ENCODE measurements at places on chromosomes 4 and X.

DNA sequence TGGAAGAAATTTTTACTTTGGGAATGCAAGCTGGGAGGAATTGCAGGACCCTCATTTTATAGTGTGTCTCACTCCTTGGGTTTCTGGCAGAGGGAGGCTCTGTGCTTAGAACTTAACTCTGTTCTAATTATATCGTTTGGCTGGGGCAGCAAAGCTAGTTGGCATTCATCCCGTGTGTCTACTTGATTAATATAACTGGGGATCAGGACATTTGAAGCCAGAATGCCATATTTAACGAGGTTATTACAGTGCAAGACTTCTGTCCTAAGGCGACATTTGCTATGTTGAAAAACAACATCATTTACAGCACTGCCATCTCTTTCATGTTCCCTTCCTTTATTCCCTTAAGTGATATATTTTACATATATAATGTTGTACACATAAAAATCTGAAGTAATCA, 179.1 kb upstream of the TBC1D9 start:
- no peak for DNase-seq

DNA sequence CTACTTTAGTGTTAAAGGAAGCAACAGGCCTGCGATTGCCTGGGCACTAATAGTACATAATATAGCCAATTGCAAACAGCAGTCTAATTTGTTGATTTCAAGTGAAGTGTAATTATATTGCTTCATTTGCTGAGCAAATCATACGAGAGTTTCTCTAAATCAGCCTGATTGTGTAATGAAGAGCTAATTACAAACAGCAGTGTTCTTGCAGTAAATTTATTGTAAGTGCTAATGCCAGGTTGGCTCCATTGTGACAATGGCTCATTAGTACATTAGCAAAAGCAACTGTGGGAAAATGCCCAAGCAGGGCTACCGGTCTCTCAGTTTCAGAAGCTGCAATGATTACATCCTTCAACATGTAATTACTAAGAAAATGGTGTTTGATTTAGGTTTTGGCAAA, 591.5 kb downstream of the GALNTL6 start:
- no peak for DNase-seq

DNA sequence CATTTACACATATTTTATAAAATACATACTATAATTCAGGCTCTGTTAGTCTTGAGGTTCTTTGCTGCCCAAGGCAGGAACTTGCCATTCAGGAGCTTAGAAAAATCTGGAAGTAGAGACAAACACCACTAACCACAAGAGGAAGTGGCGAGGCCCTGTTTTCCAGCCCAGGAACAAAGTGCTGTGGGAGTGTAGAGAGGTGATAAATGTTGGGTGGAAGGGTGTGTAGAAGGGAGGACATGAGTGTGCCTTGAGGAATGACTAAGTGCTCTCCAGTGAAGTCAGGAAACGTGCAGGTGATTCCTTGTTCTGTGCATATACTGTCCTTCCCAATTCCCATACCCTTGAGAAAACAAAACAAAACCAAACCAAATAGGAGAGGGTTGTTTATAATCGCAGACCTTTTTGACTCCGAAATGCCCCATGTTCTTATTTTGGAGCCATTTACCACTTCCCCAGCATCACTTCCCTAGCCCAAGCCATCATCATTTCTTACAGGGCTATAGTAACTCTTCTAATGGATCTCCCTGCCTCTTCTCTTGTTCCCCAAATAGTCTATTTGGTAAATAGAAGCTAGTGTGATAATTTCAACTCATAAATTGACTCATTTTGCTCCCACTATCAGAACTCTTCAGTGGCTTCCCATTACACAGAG, 83.2 kb downstream of the GPAT3 start:
- DNase-seq = no peak

DNA sequence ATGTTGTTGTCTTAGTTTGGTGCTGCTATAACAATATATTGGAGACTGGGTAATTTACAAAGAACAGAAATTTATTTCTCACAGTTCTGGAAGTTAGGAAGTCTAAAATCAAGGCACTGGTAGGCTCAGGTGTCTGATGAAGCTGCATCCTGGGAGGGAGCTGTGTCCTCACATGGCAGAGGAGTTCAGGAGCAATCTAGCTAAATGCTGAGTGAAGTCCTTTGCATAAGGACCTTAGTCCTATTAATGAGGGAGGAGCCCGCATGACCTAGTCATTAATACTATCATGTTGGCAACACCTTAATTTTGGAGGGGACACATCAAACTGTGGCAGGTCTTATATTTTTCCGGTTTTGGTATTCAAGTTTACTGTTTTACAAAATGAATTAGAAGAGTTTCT, 36.0 kb upstream of the NSUN7 start:
- DNase-seq = no peak

DNA sequence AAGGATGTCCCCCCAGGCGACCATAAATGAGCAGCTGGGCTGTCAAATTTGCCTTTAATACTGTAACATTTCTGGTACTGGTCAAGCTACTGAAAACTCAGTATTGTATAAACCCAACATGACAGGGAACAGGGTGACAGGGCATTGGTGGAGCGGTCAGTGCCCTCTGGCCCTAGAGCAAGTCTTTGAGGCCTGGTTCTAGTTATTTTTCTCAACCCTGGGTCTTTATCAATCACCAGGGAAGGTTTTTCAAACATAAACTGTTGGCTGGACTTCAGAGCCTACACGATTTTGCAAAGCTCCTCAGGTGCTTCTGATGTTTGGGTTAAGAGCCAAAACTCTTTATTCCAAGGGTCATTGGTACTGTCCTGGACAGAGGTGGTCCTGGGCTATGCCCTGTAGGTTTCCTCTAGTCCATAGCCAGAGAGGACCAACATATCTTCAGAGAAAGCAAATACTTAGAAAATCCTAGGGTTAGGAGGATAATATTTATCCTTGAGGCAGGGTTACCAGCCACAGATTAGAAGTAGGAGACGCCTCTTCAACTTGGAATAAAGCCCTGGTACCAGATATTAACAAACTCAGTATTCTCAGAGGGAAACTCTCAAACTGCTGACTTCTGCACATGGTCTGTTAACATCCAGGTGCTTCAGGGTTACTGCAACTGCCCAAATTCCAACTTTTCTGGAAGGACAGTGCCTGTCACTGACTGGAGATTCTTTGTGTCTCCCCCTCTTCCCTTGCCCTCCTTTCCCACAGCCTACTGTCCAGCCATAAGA, 26.7 kb upstream of the ADH7 start:
- no peak for DNase-seq

DNA sequence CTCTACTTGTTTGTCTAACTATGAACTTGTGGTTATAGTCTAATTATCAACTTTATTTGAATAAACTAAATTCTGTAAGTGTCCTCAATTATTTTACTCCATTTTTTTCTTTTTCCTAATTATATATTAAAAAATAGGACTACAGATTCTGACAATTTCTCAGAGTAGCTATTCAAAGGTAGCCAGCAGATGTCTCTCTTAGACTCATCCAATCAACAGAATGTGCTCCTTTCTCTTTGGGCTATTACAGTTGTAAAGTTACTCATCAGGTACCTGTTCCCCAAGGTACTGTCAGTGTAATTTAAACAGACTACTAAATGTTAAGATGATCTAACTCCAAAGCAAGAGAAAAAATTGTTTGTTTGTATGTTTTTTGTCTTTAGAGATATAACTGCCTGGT, 248.6 kb downstream of the PCDH18 start:
- no peak for DNase-seq

Data from HFF-Myc (cell line).